SJSA1 (cell line): ENCODE measurements at places on chromosomes 7 and 10. TPM values are rescaled to one million over a fixed set of nuclear protein-coding genes. Genes with fewer than 3 reads are reported as not detected.

The RHOBTB1 gene
- total RNA-seq, result 17.7 and 32.1 TPM in 2 replicates

DNA sequence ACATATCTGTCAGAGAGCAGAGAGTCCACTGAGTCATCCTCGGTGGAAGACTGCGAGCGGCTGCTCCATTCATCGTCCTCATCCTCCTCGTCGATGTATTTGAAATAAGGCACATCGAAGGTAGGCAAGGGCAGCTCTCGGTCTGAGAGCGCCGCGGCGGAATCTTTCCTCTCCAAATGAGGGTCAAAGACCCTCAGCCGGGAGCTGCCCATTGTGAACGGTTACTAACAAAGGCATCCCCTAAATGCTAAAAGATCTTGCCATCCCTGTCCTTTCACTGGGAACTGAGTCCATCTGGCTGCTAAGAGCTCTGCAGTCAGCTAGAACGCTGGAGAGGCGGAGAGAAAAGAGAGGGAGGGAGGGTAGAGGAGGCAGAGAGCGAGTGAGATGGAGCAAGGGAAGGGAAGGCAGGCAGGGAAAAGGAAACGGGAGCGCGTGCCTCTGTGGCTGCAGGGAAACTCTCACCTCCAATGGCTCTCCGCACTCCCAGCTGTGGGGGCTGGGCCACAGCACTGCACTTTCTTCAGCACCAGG lies 163.4 kb downstream of the RAPGEF5 start:
- DNase-seq, result no peak

The CUBN gene
- total RNA-seq, result 0.16 and 0.74 TPM in 2 replicates

DNA sequence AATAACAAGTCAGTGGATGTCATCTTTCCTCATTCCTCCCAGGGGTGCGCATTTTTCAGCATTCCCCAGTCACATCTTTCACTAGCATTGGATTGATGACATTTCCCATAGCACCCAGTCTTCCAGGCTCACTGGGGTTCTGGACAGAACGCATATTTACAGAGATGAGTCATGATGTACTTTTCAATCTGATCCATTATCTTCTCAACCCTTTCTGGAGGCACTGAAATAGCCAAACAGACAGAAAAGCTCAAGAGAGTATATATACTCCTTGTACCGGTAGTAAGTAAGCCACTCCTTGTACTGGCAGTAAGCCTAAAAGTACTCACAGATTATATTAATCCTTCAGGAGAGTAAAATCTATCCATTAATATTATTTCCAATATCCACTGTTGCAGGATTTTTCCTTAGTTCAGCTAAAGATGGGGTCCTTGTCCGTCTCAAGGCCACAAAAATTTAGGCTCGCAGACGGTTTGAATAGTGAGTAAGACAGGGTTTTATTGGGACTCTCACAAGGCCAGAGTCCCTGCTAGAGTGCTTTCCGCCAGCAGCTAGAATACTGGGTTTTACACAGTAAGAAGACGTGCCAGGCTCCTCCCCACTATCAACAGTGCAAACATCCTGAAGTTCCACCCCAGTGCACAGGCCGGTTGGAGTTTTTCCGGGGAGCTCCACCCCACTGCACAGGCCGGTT lies 60.8 kb downstream of the MDH2 start:
- peak; percentile 6 for DNase-seq

The ATP6V0A4 gene
- total RNA-seq, result 0.21 TPM in 1 of 2 replicates, not detected in the other

The GPC2 gene
- 4.4 and 6.5 TPM in 2 replicates for total RNA-seq

GRCh38 chr7:155521743-155522398 lies 24.5 kb downstream of the CNPY1 start:
- no peak for DNase-seq

DNA sequence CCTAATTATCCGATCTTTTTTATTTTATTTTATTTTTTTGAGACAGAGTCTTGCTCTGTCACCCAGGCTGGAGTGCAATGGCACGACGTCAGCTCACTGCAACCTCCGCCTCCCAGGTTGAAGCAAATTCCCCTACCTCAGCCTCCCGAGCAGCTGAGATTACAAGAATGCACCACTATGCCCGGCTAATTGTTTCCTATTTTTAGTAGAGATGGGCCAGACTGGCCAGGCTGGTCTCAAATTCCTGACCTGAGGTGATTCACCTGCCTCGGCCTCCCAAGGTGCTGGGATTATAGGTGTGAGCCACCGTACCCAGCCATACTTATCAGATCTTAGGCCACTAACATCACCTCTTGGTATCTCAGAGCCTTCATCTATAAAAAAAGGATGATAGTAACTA lies 4.9 kb downstream of the SLC25A13 start:
- no peak for DNase-seq

The NRCAM gene
- not detected in 2 replicates for total RNA-seq

The CYP26C1 gene
- not detected in 2 replicates for total RNA-seq

DNA sequence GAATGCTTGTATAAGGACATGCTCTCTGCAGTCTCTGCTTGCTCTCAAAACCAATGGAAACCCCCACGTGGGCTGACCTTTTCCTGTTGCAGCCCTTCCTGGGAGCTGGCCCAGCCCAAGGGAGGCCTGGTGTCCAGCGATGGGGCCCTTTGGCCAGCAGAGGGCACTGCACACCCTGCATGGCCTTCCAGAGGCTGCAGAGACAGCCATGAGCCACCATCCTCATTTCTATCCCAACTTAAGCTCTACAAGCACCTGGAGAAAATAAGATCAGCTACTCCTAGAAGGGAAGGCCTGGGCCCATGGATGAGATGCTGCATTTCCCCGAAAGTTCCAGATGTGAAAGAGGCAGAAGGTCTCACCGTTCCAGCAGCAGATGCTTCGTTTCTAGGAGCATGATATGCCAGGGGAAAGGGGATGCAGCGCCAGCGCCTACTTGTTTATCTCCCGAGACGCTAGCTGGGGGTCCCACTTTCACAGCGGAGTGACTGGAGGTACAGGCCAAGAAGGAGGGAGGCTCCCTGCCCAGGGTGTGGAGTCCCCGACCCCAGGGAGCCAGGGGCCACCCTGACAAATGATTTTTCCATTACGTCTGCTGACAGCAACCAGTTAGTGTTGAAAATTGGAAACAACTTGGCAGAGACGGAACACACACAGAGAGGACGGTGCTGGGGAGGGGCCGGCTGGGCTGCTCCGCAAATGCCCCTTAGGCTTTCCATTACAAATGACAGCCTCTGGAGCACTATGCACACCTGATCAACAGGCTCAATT lies 106.4 kb downstream of the ZRANB1 start:
- DNase-seq, result peak; percentile 83

GRCh38 chr7:3695602-3696001 lies 394.6 kb downstream of the SDK1 start:
- no peak for DNase-seq

GRCh38 chr10:17250736-17251135 lies 22.7 kb downstream of the VIM start:
- no peak for DNase-seq

The CROT gene
- total RNA-seq, result 13.4 and 14.6 TPM in 2 replicates

DNA sequence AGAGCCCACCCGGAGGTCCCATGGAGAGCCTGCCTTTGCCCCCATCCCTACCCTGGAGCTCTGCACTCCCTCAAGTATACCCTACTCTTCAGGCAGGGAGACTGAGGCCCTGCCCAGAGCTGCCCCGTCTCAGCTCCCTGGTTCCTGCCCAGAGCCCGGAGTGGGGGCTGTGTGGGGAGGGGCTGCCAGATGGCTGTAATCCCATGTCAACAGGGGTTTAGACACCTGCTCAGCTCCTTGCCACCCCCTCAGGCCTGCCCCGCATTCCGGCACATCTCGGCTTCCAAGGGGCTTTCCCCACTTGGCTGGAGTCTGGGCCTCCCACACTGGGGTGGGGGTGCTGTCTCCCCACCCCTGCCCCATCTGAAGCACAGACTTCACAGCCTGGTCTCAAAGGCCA lies 20.9 kb upstream of the LFNG start:
- no peak for DNase-seq

DNA sequence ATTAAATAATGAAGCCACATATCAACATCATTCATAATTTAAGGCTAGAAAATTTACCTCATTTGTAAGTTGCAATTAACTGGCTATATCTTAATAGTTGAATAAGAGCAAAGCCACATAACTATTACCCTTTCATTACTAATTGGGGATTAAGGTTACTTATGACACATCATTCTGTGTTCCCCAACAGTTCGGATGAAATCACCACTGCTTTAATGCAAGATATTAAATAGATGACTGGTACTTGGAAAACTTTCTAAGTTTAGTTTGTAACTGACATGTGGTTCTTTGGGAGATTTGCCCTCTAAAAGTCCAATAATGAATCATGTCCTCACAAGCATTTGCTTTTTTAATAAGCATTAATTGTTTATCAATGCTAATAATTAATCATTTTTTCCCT lies 109.1 kb downstream of the MTERF1 start:
- DNase-seq, result no peak

The CPA4 gene
- 12.0 and 14.7 TPM in 2 replicates for total RNA-seq

- no peak for DNase-seq
Measured at GRCh38 chr7:51995596-51996179, 679.1 kb upstream of the COBL start.

The ADCYAP1R1 gene
- total RNA-seq, result not detected in 2 replicates

The CPA2 gene
- not detected in 2 replicates for total RNA-seq

- peak; percentile 39 for DNase-seq
Measured at GRCh38 chr7:924541-925231, 29.8 kb downstream of the ADAP1 start.

GRCh38 chr7:140232957-140233917 lies 56.5 kb upstream of the KDM7A start:
- no peak for DNase-seq

- DNase-seq, result no peak
Measured at GRCh38 chr7:103466814-103467213, 20.8 kb upstream of the SLC26A5 start.

DNA sequence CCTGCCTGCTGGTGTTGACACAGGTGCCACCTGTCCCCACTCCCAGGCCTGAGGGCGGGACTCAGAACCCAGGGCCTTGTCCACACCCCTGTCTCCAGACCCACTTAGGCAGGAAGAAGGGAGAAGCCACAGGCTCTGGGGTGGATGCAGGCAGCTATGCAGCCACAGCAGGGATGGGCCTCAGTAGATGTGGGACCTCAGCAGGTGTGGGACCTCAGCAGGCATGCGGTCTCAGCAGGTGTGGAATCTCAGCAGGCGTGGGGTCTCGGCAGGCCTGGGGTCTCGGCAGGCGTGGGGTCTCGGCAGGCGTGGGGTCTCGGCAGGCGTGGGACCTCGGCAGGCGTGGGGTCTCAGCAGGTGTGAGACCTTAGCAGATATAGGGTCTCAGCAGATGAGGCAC lies 118.0 kb upstream of the PITRM1 start:
- no peak for DNase-seq

DNA sequence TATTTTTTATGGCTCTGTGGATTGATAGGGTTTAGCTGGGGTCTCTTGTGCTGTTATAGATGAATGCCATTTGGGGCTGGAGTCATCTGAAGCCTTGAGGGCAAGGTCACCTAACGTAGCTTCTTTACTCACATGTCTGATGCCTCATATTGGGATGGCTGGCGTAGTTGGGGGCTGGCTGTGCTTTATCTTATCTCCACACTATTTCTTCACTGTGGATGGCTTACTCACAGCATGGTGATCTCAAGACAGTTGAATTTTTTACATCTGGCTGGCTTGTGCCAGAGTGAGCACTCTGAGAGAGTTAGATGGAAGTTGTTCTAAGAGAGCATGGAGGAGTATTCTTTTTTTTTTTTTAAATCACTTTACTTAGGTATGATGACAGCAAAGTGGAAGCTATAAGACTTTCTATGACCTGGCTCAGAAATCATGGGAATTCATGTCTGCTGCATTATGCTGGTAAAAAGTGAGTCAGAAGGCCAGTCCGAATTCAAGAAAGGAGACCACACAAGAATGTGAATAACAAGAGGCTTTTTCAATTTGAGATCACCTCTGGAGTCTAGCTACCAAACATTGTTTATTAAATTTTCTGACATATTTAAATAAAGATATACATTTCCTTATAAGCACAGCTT lies 252.4 kb upstream of the TPK1 start:
- no peak for DNase-seq

DNA sequence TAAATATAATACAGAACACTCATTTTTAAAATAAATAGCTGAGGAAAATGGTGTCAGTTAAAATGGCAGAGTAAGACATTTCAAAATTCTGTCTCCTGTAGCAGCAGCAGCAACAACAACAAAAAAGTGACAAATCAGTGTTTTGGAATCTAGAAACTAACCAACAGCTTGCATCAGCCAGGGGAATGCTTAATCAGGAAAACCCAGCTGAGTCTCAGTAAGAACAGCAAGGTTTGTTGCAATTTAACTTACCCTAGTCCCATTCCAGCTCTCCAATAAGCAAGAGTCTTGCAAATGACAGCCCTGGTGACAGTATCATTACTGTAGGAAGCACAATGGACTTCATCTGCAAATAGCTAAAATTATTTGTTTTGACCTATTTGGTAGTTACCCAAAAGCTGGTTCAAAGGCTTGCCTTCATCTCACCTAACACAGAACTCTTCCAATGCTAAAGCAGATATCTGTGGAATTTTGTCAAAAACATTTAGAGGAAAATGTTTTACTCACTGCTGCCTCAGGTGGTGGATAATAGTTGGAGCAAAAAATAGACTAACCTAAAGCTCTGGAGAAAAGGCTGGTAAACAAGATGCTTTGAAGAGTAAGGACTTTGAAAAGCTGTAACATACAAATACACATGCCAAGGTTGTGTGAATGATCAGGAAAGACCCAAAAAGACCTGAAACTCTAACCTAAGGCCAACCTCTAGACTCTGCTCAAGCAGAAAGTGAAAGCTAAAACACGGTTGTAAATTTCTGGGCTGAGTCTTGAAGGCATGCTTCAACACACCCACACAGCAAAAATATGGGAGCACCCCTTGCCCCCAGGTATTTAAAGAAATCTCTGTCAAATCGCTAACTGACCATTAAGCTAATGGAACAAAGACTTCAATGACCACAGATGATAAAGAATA lies 9.9 kb upstream of the ARHGAP22 start:
- no peak for DNase-seq
